Brain (organoid and tissue), 16 donors: ENCODE measurements at places on chromosomes 5 and 9.
A peak's percentile ranks its signal among the peaks of the same experiment; 100 is the strongest.

DNA sequence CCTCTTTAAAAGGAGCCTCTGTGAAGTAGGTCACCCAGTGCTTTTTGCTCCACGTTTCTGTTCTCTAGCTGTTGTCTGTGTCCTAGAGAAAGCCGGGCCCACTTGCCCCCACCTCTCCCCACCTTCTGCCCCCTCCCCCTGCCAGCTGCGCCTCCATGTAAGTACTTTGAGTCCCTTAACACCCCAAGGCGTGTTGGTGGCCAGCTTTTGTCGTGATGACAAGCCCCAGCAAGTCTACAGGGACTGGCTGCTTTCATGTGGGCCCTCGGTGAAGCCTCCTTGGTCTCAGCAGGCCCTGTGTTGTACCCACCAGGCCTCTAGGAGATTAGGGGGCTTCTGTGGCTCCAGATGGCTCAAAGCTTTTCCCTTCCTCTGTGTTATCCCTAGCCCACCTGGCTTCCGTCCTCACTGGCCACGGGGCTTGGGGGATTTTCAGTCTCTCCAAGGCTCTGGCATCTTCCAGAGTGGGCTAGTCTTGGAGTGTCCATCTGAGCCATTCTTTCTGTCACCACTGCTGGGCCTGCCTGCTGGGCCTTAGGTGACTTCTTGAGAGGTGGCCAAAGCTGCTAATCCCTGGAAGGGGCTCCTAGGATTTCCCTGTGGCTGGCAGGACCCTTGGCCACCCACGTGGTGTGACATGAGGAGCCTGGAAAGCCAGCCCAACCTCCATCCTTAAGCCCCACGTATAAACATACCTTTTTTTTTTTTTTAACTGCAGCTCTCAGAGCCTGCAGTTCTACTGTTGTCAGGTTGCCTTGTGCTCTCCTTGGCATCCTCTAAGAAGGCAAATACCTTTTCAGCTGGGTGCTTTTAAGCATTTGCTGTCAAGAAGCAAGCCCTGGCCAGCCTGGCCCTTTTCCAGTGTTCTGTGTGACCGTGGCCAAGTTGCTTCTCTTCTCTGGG lies 1.1 kb upstream of the NDST1 start:
- no peak for DNase-seq

DNA sequence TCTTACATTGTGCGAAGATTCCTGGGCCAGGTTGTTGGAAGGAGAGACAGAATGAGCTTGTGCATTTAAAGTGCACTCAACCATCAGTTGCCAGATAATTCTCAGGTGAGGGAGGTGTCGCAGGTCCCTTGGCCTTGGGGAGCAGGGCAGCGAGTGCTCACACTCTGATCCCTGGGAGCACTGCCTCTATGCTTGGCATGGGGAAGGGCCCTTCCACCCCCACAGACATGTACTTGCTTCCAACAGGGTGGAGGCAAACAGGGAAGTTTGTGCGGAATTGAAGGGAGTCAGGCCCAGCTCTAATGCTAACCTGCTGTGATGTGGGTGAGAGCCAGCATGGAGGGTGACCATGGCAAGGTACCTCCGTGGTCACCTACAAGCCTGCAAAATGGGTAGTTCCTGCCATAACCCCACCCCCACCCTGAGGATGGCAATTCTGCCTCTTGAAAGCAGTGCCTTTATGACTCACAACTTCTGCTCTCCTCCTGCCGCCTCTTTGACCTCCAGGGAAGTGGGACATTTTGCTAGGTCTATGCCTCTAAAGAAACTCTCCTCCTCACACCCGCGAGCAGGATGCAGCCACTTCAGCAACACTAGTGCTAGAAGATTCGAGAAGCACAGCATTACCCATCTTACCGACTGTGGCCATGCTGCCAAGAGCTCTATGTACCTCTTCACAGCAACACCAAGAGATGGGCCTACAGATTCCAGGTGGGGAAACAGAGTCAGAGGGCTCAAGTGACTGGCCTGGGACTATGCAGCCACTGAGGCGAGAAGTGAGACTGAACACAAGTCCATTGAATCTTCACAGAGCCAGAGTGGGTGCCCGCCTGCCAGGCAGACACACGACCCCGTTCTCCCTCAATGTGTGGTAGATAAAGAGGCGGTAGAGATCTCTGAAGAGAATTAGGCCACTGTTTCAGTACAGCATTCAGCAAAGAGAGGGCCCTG lies 22.1 kb upstream of the SLC25A51 start:
- no peak for DNase-seq

- DNase-seq, result no peak
Observed at GRCh38 chr9:133137451-133138231, 16.6 kb upstream of the RALGDS start.

DNA sequence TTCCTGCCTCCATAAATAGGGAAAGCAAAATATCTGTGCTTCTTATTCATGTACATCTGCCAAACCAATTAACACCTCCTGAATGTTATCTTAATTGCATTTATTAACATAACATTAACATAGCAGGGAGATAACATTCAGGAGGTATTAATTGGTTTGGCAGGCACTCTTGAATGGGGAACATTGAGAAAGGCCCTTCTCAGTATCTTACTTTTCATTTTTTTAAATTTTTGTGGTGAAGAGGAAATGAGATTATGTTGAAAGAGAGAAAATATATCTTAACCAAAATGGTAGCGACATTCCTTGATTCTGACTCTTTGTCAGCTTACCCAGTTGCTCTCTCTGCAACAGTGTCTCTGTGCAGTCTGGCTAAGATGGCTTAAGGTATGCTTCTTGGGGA lies 100.4 kb upstream of the TLE1 start:
- DNase-seq, result no peak

DNA sequence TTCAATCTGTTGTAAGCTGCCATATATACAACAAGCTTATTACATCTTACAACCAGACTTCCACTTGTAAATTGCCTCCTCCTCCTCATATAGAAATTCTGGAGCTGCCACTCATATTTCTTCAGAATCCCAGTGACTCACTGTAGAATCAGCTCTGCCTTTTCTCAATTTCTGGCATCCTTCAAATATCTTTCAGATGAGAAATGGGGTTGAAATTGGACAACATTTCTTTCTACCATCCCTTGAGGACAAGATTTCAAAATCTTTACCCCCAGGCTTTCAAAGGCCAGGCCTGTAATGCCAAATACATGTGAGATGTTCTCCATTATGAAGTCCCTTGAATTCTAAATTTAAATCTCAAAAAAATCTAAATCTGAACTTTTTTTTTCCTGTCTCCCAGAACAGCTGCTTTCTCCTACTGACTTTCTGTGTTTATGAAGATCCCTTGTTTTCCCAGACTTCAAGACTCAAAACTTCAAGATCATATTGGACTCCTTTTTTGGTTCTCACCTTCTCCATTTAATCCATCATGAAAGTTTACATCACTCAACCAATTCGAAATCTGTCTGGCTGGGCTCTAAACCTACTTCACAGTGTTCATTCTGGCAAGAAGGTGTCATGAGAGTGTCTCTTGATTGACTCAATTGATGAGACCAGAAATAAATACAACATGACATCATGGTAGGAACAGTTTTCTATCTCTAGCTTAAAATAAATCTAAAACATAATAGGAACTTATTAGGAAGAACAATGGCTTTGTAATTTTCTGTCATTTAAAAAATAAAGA lies 109.8 kb downstream of the HMHB1 start:
- DNase-seq, result no peak

- peak; percentile 71 for DNase-seq
Observed at GRCh38 chr5:114311968-114312367, 49.9 kb upstream of the KCNN2 start.

DNA sequence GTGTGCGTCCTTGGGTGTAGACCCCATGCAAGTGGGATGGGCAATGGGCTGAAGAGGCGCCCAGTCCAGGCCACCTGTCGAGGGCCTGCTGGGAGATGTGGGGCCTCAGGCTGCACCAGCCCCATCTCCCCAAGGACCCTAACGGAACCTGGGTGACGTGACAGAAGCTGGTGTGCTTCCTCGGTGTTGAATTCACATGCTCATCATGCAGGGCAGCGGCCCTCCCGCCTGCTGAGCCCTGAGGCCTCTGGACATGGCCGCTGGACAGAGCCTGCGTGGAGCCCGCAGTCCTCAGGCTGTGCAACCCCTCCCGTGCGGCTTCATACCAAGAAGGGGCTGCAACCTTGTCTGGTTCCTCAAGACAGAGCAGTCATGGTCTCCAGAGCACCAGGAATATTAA lies 26.8 kb downstream of the TERT start:
- no peak for DNase-seq

DNA sequence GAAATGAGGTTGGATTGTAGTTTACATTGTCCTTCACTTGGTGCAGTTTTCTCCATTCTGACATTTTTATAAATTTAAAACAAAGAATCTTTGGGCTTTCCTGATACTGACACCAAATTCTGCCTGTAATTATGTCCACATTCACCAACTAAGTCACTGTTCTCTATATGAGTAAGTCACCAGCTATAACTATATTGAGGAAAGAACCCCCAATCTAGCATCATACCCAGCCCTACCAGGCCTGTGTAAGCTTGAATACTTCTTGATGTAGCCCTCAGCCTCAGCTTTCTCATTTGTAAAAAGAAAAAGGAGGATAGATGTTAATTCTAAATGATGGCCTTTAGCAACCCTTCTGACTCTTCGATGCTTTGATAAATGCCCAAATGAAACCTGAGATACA lies 112.7 kb upstream of the FST start:
- no peak for DNase-seq

- peak; percentile 83 for DNase-seq
Observed at GRCh38 chr9:15606643-15607472, 54.0 kb downstream of the CCDC171 start.

- no peak for DNase-seq
Observed at GRCh38 chr9:126667190-126668055, 53.7 kb downstream of the LMX1B start.

DNA sequence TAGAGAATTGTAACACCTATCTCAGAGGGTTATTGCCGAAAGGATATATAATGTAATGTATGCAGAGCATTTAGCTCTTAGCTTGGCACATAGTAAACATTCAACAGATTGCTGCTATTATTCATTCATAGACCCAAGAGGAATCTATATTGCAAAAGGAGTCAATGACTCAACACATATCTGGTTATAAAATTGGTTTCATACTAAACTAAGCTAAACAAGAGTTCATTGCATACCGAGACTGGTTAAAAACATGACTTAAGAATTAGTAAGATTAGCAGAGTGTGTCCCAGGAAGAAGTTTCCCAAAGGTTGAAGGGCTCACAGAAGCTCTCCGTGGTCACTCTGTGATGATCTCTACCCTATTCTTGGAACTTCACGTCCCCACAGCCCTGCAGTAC lies 339.6 kb upstream of the CCNH start:
- DNase-seq, result no peak

GRCh38 chr5:150412319-150413175 lies at the start of gene CD74:
Gene CD74, minus strand, starts transcription at chr5:150412910. Its CDS starts 161 bp downstream, at chr5:150412749.
- peak; percentile 3 for DNase-seq

DNA sequence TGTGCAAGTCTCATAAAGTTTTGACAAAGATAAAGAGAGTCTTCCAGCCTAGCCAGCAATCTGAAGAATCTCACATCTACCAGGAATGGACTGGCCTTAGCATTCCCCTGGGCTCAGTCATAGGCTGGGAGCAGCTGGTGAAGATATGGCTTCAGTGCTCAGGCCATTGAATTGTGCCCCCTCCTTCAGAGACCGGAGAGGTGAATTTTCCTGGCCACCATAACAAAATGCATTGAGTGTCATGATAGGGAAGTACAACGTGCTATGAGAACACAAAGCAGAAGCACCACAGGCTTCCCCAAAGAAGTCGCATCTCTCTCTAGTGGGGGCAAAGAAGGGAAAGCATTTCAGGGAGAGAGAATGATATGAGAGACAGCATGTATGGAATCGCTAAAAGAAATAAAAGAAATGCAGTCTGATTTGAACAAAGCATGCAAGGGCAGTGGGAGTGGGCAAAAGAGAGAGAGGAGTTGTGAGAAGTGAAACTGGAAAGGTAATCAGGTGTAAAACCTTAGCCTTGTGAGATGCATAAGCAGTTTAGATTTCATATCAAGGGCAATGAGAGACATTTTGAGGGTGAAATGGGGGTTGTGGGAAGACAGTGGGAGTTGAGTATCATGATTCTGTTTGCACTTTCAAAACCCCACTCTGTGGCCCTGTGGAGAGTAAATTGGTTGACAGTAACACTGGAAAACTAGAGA lies 57.1 kb upstream of the NMUR2 start:
- no peak for DNase-seq

GRCh38 chr9:15843316-15843715 lies 290.5 kb downstream of the CCDC171 start:
- DNase-seq, result no peak

DNA sequence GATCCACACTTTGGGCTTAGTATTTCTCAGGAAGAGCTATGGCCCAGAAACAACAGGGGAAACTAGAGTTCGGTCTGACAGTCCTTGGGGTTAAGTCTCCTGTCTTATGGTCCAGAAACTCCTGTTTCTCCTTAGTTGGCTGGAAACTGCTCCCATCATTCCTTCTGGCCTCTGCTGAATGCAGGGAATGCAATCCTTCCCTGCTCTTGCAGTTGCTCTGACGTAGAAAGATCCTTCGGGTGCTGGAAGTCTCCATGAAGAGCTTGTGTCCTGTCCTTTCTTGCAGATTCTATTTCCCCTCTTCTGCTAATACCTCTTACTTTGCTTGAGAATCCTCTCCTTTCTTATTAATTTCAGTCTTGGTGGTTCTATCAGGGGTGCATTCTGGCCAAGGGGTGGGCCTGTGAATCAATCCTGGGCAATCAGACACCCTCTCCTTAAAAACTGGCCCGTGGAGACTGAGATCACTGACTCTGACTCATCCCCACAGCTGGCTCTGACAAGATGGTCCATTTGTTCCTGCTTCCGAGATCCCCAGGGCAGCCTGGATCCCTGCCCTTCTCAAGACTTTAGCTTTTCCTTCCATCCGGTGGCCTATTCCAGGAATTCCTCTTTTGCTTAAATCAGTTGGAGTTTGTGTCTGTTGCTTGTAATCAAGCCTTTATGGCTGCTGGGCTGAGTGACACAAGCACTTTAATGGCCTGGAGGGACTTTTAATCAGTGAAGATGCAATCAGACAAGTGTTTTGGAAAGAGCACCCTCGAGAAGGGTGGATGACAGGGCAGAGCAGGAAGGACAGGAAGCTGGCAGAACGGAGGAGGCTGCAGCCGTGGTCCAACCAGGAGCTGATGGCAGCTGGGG lies 23.7 kb downstream of the PTGS1 start:
- DNase-seq, result no peak

DNA sequence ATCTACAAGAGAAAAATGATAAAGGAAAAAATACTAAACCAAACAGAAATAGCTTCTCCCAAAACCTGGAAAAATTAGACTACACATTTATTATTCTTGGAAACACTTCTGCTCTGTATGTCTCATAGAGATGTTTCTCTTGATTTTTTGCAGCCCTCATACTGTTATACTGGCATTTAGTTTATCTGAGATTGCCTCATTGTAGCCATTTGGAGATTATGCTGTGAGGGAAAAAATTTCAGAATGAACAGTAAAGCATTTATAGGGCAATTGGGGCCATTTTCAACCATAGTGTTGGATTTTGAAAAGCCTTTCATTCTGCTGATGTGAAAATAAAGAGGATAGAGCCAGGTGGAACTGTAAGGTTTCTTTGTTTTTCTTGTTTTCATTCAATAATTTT lies 441.8 kb upstream of the RIOK2 start:
- DNase-seq, result no peak
